ENCODE measurements at places on chromosomes 12 and 14.

DNA sequence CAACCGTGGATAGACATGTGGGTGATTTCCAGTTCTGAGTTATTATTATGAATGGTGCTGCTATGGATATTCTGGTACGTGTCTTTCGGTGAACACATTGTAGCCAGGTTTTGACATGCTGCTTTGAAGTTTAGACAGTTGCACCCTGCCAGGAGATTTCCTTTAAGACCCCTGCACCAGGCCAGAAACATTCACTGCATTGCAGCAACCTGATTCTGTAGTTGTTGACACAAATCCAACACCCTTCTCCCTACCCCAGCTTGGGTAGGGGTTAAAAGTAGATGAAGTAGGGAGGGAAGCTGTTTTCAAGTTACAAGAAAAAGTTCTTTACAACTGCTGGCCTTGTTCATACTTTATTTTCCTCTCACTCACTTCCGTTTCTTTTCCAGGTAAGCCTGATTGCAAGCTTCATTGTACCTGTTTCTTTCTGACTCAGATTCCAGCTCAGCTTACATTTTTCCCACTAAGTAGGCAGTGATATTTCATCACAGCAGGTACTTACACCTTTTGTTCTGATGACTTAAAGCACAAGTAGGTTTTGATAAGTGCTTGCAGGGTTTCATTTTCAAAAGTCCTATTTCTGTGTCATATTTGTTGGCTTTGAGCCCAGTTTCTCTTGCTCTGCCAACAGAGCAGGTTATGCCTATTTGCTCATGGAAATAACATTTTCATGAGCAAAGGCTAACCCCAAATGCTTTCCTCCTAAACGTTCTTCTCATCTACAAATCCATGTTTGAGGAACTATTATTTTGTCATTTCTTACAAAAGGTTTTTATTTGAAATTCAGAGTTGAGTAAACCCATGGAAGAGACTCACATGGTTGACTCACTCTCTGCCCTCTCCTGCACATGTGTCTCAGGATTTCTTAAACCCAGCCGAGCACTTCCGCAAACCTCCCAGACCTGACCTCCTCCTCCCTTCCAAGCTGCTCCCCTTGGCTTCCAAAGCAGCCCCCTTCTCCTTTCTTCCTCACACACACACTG lies 12.1 kb upstream of the LTA4H start:
- DNase-seq = no peak

DNA sequence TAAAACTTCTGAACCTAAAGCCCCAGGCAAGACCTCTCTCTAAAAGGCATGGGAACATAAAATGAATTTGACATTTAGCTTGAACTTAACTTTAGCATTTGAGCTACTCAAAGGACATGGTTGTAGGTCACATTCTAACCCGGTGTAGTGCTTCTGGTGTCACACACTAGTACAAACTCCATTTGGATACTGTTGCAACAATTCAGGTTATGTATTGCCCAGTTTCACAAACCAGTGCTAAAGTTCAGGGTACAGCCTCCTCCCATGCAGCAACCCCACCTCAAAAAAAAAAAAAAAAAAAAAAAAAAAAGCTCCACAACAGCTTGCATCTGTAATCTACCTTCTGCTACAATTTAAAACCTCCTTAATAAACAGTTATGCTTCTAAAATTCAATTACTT lies 7.8 kb downstream of the PPTC7 start:
- DNase-seq = no peak

DNA sequence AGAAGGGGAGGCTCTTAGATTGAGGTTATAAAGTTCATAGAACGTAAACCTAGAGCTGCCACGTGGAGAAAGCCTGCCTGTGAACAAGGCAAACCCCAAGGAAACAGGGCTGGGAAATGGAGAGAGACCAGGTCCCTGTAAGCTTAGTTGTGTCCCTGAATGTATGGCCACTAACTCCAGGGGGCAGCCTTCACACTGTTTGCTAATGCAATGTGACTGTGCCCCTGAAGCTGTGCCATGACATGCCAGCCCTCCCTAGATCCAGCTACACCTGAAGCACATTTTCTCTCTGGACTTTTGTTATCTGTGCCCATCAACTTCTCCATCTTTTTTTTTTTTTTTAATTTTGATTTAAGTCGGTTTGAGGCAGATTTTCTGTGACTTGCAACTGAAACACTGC lies 60.6 kb upstream of the TMCC3 start:
- no peak for DNase-seq

DNA sequence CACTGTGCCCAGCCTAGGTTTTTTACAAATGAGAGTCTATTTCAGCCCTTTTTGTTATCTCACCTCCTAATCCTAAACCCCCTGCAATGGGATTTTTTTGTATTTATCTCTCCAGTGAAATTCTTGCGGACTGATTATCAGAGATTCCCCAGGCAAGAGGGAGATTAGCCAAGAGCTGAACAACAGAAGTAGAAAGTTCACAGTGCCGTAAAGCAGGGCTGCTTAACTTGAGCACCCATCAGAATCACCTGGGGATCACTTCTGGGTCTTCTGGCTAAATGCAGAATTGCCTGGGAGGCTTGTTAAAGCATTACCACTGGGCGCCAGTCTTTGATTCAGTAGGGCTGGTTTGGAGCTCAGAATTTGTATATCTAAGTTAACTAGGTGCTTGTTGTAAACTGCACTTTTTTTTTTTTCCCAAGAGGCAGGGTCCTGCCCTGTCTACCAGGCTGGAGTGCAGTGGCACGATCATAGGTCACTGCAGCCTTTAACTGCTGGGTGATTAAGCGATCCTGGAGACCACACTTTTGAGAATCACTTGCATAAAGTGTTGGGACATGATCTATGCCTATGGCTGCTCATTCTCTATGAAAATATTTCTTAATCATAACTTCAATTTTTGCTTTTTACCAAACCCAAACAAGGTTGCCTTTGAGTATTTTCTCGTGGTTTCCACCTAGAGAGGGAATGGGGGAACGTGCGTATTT lies 1.1 kb upstream of the DPPA3 start:
- DNase-seq = no peak

DNA sequence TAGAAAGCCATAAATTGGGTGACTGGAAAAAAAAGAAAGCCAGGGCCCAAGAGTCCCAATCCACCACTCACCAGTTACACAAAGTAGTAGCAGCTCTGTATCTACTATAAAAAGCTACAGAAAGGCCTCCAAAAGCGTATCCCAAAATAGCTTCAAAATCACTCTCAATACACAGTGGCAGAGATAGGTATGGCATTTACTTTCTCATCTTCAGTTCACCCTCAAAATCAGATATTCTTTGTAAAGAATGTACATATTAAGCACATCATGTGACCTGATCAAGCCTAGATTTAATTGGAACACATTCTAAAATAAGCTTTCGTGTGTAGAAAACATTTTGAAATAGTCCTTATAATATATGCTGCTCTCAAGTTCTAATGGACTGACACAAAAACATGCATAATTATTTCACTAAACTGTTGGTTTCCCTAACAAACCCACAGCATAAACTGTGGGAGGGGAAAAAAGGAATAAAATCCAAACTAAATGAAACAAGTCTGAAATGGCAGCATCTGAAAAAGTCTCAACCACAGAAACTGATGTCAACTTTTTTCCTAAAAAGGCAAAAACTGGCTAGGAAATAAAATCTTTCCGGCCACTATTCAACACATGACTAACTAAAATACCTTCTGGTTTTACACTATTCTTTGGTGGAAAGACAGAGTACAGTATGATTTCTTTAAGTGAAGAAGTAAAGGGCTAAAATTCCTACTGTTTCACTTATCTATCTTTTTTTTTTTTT lies 25.9 kb downstream of the UBE2N start:
- no peak for DNase-seq

DNA sequence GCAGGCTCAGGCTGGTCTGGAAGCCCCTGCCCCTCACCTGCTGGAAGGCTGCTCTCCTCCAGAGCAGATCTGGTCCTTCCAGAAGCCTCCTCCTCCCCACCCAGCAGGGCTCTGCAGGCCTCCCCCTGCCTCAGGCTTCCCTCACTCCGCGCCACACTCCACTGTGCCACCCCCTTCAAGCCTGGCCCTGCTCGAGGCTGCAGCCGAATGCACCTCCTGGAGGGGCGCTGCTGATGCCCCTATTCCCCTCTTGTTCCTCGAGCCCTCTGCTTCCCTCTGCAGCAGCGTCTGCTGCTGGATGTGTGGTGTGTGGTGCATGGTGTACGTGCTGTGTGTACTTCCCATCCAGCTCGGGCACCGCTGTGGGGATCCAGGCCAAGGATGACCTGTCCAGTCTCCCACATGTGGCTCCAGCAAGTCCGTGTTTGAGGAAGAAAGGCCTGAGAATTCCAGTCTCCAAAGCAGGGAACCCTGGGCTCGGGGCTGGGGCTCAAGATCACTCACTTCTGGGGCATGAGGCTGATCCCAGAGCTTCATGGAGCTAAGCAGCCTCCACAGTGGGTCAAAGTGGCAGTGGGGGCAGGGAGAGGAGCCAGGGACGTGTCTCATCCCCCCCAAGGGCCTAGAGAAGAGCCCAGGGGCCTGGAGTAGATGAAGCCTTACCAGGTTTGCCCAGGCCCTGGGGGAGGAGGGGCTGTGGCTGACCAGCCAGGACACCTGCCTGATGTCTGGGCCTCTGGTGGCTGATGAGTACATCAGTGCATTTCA lies 136.0 kb upstream of the C14orf180 start:
- no peak for DNase-seq

DNA sequence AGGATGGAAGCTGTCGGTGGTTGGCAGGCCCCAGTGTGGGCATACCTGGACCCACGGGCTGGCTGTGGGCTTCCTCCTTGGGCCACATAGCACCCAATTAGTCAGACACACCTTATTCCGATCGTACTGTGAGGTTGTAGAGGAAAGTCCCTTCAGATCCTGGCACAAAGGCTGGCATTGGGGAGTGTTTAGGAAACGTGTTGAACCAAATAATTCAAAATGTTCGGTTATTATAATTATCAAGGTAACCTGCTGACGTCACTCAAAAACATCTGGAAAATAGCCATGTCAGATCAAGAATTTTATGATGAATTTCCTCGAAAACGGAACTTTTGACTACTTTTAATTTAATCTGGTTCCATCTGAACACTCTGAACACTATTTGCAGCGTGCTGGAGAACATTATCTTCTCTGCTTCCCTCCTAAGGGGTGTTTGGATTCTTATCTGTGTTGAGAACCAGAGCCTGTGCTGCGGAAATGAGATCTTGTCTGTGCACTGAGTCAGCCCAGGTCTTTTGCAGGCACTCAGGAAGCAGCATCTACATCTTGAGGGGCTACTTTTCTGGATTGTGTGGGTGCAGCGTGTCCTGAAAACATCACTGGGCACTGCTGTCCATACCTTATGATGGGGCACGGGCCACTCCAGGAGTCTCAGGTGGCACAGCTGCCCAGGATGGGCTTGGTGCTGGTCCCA lies 100.3 kb downstream of the SLC25A47 start:
- no peak for DNase-seq

DNA sequence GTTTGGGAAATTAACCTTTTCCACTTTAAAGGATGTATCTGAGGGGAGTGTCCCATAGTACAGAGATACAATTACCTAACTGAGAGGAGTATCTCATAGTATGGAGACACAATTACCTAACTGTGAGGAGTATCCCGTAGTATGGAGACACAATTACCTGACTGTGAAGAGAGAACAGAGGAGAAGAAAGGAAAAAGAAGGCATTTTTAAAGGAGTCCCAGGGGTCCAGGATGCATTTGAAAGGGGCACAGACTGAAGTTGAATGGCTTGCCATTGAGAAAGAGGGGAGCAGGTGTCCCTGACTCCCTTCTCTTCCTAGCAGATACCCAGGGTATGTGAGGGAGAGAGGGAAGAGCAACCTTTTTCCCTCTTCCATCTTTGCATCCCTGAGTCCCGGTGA lies 17.9 kb downstream of the KLRF2 start:
- DNase-seq = no peak

GRCh38 chr14:60819575-60819974 lies 85.0 kb downstream of the MNAT1 start:
- DNase-seq = no peak

- no peak for DNase-seq
These were observed 171.4 kb downstream of the TMTC3 start for GRCh38 chr12:88313554-88313953.

- no peak for DNase-seq
These were observed 10.5 kb upstream of the CALM1 start for GRCh38 chr14:90386321-90386720.

GRCh38 chr12:122480753-122481152 lies 20.0 kb downstream of the ZCCHC8 start:
- DNase-seq = no peak

DNA sequence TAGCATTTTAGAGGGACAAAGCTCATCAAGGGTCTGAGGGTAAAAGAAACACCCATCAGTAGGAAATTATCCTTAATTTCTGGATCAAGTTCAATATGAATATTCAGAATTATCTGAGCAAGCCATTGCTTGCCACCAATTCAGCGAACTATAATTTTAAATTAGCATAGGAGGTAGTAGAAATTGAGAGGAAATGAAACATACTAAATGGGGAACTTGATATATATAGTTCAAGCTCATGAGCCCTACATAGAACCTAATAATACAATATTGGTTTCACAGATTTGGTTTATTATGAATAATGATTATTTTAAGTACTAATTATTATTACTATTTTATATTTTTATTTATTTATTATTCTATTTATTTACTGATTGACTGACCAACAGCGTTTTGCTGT lies 42.1 kb upstream of the GXYLT1 start:
- DNase-seq = no peak

GRCh38 chr12:69553628-69554248 lies 31.5 kb upstream of the CCT2 start:
- DNase-seq = no peak

GRCh38 chr14:67579636-67580035 lies 20.4 kb downstream of the PIGH start:
- no peak for DNase-seq

GRCh38 chr12:114858388-114859146 lies 174.6 kb upstream of the TBX3 start:
- DNase-seq = no peak

GRCh38 chr14:81329640-81330381 lies 70.3 kb downstream of the STON2 start:
- no peak for DNase-seq

- no peak for DNase-seq
These were observed 23.5 kb downstream of the ADGRD1 start for GRCh38 chr12:130977046-130977742.

DNA sequence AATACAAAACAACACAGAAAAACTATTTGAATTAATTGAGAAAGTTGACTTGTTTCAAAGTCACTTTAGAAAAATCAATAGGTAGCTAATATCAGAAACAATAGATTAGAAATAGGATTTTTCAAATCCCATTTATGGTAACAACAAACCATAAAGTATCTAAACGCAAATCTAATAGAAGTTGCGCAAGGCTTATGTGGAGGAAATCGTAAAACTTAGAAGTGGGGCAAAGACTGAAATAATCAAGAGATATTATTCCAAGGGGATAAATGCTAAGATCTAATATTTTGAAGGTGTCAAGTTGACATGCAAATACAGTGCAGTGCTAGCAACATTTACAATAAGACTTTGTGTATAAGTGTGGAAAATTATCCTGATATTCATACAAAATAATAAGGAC lies 87.2 kb downstream of the TRHDE start:
- no peak for DNase-seq

All from activated CD8-positive, alpha-beta memory T cell treated with anti-CD3 and anti-CD28 coated beads for 4 hours (primary cell).